Endothelial cell of umbilical vein (primary cell): ENCODE measurements at places on chromosomes 13 and 19. TPM values are rescaled to one million over a fixed set of nuclear protein-coding genes. Genes with fewer than 3 reads are reported as not detected.

TSHZ3 gene
- total RNA-seq: 6.0 and 6.2 TPM in 2 replicates

DNA sequence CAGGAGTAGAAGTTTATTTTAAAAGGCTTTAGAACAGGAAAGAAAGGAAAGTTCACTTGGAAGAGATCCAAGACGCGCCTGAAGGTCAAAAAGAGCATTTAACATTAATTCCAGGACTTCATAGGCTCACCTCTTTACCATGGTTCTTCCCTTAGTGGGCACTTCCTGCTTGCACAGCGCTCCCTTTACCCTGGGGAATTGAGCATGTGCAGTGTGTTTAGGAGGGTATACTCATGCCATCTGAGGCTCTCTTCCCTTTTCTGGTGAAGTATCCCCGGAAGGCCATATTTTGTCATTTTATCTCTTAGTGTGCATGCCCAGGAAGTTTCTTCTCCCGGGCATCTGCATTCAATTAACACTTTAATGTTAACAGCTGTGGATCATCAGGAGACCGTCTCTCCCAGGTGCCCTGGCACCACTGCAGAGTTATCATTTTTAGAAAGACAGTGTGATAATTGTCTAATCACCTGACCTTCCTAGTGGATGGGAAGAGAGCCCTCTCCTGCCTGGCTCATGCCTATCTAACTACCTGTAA, 66.1 kb upstream of the ABCC4 start:
- no peak for DNase-seq

- no peak for DNase-seq
Measured at GRCh38 chr19:20969898-20970297, 46.8 kb downstream of the ZNF85 start.

DNA sequence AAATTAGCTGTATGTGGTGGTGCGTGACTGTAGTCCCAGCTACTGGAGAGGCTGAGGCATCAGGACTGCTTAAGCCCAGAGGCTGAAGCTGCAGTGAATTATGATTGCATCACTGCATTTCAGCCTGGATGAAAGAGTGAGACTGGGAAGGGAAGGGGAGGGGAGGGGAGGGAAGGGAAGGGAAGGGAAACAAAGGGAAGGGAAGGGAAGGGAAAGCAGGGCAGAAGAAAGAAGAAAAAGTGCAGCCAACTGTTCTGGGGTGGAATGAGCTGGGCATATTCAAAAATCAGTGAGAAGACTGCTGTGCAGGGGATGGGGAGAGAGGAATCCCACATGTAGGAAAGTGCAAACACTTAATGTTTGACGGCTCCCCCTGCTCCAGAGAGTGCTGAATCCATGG, 905.5 kb downstream of the UQCRFS1 start:
- DNase-seq: no peak

GRCh38 chr19:50493171-50493570, 16.5 kb upstream of the GARIN5A start:
- no peak for DNase-seq

DNA sequence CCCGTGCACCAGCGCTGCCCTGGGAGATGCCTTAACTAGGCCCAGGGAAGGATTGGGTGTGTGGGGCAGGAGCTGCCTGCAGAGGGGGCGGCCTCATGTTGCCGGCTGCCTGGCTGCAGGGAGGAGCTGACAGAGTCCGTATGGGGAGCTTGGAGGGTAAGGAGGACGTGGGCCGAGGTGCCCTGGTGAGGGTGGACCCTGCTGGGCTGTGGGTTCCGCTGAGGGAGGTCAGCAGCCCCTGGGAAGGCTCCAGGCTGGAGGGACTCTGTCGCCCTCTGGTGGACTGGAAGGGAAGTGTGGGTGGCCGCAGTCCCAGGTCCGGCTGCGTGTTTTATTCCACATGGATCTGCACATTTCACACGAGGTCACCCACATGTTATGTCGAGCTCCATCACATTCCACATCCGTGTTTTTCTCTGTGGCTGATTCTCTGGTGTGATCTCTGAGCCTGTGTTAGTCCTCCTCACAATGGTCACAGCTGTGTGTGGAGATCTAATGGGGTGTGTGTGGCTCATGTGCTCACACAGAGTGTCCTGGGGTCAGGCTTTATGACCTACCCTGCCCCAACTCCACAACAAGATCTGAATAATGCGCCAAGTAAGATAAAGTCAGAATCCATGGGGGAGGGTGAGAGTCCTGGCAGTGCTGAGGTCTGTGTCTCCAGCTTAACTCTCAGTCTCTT, 1.8 kb upstream of the CEACAM8 start:
- peak; percentile 12 for DNase-seq

HCN2 gene
- total RNA-seq: 0.37 and 0.53 TPM in 2 replicates

- DNase-seq: no peak
Measured at GRCh38 chr19:8074501-8074900, 21.9 kb downstream of the CCL25 start.

DNA sequence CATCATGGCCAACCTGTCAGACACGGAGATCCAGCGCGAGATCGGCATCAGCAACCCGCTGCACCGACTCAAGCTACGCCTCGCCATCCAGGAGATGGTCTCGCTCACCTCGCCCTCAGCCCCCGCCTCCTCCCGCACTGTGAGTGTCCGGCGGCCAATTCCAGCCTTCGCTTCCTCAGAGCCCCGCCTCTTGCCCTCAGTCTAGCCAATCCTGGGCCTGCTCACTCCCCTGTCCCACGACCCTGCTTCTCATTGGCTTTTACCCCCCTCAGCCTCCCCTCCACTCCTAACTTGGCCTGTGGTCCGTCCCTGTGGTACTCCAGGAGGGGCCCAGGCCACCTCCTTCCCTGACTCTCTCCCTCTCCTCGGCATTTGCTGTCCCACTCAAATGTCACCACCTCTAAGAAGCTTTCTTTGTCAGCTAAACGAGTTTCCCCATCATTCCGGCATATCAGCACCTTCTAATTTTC, 12.3 kb downstream of the HRC start:
- peak; percentile 92 for DNase-seq

DNA sequence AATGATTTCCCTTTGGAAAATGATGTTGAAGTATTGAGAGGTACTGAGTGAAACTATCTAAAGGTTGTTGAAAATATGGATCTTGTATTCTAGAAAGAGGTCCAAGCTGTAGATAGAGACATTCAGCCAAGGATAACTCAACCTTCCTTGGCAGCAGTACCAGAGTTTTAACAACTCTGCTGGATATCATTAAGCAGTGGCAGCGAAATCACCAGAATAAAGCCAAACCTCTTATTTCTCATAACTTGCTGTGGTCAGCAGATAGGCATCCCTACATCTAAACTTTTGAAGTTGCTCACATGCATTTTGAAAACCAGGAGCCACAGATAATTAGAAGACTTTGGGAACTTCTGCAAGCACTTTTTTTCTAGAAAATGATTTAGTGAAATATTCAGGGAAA, 559.8 kb downstream of the IRS2 start:
- DNase-seq: no peak

TYROBP gene
- total RNA-seq: not detected in 2 replicates

DNA sequence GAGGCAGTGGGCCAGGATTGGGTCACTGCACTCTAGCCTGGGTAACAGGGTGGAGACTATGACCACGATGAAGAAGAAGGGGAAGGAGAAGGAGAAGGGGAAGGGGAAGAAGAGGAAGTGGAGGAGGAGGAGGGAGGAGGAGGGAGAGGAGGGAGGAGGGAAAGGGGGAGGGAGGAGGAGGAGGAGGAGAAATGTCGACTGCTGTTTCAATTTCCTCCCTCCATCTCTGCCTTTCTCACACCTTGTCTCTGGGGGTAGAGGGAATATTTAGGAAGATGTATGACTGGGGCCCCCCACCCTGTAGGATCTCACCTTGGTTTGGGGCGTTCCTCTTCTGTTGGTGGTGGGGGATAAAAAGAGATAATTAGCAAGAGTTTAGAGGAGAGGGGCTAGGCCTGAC, 3.8 kb downstream of the TNNT1 start:
- DNase-seq: no peak

CD177 gene
- 0.18 TPM in 1 of 2 replicates, not detected in the other for total RNA-seq

DNA sequence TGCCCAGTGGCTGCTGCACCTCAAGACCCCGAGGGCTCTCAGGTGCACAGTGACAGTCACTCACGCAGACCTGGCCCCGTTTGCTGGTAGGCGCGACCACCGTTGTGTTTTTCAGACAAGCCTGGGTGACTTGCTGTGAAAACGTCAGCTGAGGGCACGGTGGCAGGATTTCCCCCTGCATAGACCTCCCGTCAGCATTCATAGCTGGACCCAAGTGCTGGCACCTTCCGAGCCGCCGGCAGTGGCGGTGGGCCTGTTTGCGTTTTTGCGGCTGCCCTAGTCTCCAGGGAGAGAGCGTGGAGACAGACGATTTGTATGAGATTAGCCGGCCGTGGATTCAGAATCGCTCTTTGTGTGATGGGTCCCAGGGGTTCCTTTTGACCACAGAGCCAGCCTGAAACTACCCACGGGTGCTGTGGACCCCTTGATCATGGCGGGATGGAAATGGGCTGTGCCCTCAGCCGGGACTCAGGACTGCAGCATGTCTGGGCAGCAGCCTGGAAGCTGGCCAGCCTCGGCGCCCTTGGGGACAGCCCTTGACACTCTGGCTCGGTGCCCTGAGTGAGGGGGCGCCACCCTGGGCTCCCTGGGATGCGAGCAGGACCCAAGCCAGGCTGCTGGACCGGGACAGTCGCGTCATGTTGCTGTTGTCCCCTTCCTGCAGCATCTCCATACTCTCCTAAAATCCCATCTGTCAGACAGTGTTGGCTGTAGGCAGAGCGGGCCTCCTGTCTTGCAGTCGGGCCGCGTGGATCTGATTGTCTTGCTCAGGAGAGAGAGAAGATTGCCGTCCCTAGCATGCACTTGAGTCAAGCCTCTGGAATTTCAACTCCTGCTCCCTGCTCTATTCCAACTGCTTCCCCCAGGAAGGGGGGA, 8.6 kb downstream of the KDM4B start:
- DNase-seq: no peak

ANGPTL8 gene
- not detected in 2 replicates for total RNA-seq

DNA sequence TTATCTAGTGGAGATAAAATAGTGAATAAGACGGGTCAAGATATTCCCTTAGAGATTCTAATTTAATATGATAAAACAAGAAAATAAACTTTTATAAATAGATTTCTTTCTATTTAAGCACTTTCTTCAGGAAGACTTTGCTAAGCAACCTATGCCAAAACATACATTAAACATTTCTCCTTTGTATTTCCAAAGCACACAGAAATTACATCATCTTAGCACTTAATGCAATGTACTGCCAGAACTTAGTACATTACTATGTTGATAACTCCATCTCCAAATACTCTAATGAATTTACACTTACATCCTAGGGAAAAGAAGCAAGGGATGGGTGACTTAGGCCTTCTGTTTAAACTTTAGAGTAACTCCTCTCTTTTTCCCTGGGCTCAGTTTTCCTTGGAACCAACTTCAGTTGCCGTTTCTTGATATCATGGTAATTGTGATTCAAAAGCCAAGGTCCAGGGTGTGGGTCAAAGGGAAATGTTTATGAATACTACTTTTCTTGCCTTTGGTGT, 322.6 kb upstream of the PCDH20 start:
- no peak for DNase-seq

DNA sequence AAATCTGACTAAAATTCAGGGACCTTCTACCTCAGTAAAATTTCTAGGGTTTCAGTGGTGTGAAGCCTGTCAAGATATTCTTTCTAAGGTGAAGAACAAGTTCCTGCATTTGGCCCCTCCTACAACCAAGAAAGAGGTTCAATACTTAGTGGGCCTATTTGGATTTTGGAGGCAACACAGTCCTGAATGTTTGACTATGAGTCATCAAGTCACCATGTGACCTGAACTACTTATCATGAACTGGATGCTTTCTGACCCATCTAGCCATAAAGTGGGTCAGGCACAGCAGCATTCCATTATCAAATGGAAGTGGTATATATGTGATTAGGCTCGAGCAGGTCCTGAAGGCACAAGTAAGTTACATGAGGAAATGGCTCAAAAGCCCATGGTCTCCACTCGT, 163.0 kb upstream of the IRS2 start:
- DNase-seq: no peak

- no peak for DNase-seq
Measured at GRCh38 chr19:11018179-11018578, 57.3 kb downstream of the SMARCA4 start.

GRCh38 chr13:107185889-107186288, 618.0 kb upstream of the ARGLU1 start:
- DNase-seq: peak; percentile 68

DNA sequence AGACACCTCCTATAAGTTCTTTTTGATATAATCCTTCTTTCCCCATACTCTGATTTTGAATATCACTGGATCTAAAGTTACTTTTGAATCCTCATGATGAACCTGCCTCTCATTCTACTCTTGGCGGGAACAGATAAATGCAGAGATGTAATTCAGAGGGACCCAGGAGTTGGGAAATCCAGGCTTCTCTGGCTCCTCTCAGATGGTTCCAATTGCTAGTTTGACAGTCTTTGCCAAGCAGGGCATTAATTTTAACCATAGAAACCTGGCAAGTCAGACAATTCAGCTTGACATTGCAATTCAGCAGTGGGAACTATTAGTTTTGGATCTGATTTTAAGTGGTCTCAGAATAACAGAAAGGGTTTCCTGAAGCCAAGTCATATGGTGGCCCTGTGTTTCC, 67.3 kb upstream of the KLF12 start:
- no peak for DNase-seq

GRCh38 chr19:54392105-54392504, 23.2 kb upstream of the TTYH1 start:
- DNase-seq: no peak

- DNase-seq: no peak
Measured at GRCh38 chr19:18718015-18718526, 34.6 kb downstream of the CRTC1 start.

DNA sequence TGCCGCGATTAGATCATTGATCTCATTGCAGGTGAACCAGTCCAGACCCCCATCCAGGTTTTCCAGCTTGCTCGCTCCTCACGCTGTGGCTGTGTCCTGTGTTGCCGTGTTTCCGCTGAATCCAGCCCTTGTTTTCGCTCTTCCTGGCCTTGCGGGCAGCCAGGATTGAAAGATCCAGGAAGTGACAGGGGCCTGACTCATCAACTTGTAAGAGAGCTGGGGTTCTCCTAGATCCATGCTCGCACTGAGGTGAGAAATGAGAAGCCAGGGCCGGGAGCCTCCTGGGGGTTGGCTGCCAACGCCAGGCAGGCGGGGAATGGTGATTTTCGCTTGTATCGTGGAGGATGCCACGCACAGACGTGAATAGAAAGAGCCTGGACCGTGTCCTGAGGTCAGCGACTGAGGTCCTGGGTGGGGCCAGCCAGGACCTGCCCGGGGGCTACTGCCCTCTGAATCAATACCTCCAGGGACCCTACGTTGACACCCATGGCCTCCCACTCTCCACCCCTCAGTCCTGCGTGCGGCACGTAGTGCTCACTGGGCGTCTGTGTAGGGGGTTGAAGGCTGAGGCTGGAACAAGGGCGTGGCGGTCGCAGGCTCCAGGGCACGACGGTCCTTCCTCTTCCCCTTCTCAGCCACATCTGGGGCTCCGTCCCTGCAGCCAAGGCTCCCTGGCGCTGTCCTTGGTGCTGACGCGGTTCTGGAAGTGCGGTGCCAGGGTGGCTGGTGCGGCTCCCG, 7.3 kb upstream of the PTPRH start:
- DNase-seq: peak; percentile 97

ZNF850 gene
- total RNA-seq: 3.6 and 4.5 TPM in 2 replicates

MBD3L2 gene
- total RNA-seq: not detected in 2 replicates

IGLON5 gene
- total RNA-seq: not detected in 2 replicates

DNA sequence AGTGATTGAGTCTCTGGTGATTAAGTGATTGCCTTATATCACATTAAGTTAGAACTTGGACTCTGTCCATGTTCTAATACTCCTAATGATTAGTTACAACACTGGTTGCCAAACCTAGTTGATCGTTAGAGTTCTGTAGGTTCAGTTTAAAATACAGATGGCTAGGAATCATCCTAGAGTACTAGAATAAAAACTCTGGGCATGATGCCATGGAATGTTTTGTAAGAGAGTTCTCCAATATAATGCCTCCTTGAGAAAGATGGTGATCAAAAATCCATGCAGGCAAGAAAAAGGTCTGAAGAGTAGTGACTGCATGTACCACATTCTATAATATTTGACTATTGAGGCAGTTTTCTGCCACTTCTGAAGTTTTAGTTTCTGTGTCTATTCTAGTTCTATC, 176.3 kb downstream of the GPC5 start:
- no peak for DNase-seq
